ENCODE measurements at places on chromosomes 13 and 19. TPM values are rescaled to one million over a fixed set of nuclear protein-coding genes. Genes with fewer than 3 reads are reported as not detected.
A peak's percentile ranks its signal among the peaks of the same experiment; 100 is the strongest.

Gene PLK5
- not detected for total RNA-seq

Gene ZNF534
- total RNA-seq = 0.30 TPM

- H3K36me3 ChIP-seq = no peaks in the 10 kb centered on the region
- H3K27ac ChIP-seq = peak overlapping the region; percentile 81
- no peak for DNase-seq
- no peak overlapping the region for H3K4me3 ChIP-seq
- peaks cover 20% of the 10 kb centered on the region for H3K4me1 ChIP-seq
- no peaks in the 10 kb centered on the region for H3K27me3 ChIP-seq
Measured at GRCh38 chr13:30737511-30738337, 2.4 kb downstream of the ALOX5AP start.

Gene MIR17HG
- 4.5 TPM for total RNA-seq

- no peak for DNase-seq
- H3K27ac ChIP-seq = no peak overlapping the region
- no peak overlapping the region for H3K4me3 ChIP-seq
- H3K36me3 ChIP-seq = no peaks in the 10 kb centered on the region
- H3K27me3 ChIP-seq = no peaks in the 10 kb centered on the region
Measured at GRCh38 chr13:50574731-50575130, 268.8 kb downstream of the DLEU7 start.

DNA sequence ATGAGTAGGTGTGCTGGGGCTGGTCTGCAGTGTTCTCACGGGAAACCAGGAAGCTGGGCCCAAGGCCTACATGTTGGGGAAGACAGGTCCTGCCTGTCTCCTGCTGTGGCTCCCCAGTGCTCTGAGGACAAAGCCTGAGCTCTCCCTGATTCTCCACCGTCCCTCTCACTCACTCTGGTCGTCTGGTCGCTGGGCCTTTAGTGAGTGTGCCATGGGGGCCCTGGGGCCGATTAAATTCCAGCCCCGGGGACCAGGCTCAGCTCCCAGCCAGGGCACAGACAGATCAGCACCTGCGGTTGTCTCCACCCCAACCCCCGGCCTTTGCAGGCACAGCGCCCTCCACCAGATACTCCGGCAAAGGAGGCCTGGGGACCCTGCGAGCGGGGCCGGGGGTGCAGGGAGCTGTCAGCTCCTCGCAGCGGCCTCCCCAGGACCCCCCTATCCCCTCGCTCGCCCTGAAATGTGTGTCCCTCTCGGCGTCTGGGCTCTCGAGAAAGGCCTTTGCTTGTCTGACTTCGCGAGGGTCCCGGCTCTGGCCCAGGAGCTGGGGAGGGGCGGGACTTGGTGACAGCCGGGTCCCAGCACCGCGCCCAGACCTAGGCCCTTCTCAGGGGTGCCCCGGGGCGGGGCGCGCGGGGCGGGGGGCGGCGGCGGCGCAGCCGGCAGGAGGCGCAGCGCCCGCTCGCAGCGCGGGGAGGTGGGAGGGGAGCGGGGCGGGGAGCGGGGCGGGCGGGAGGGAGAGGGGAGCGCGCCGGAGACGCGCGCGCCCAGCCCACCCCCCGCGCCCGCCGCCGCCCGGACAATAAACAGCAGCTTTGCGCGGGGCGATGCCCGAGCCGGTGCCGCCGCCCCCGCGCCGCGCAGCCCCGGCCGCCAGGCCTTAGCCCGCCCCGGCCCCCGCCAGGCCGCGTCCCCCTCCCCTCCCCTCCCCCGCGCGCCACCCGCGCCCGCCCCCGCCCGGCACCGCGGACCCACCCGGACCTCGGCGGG lies at the start of gene PALM:
TSS of gene PALM (plus strand) at position 782 of the 990 bp plus-strand sequence. CDS start 212 bp downstream, outside the sequence.
- H3K27ac ChIP-seq = peak within 1 kb of the TSS; percentile 87
- H3K36me3 ChIP-seq = no peaks in the 10 kb centered on the region
- H3K4me1 ChIP-seq = peaks cover 20% of the 10 kb centered on the region

- H3K27ac ChIP-seq = peak overlapping the region; percentile 90
- DNase-seq = peak; percentile 78
- H3K4me3 ChIP-seq = peak overlapping the region; percentile 68
- H3K36me3 ChIP-seq = no peaks in the 10 kb centered on the region
- no peaks in the 10 kb centered on the region for H3K27me3 ChIP-seq
- peaks cover 67% of the 10 kb centered on the region for H3K4me1 ChIP-seq
Measured at GRCh38 chr19:1064661-1065605, 2.0 kb upstream of the ARHGAP45 start.

Gene PLD3
- total RNA-seq = 257 TPM

Gene ATXN8OS
- not detected for total RNA-seq

Gene ZNF547
- 3.2 TPM for total RNA-seq

DNA sequence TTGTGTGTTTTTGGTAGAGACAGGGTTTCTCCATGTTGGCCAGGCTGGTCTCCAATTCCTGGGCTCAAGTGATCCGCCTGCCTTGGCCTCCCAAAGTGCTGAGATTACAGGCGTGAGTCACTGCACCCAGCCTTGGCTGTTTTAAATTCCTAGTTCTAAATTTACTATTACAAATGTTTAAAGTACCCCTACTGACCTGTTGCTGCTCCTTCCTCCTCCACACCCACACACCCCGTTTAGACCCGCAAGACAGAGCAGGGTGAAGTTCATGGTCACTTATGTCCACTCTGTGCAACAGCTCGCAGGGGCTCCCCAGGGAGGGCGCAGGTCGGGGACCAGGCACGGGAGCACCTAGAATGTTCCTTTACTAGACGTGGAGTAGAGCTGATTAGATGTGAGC lies 28.7 kb downstream of the TMEM161A start:
- H3K27me3 ChIP-seq = no peaks in the 10 kb centered on the region
- no peaks in the 10 kb centered on the region for H3K36me3 ChIP-seq
- no peak overlapping the region for H3K27ac ChIP-seq
- peaks cover 23% of the 10 kb centered on the region for H3K4me1 ChIP-seq
- H3K4me3 ChIP-seq = no peak overlapping the region

GRCh38 chr13:70162141-70162540 lies 53.9 kb upstream of the KLHL1 start:
- no peak overlapping the region for H3K27ac ChIP-seq
- no peaks in the 10 kb centered on the region for H3K4me1 ChIP-seq
- H3K4me3 ChIP-seq = no peak overlapping the region
- no peak for DNase-seq

Gene RNF17
- total RNA-seq = 1.9 TPM

GRCh38 chr19:50843205-50843604 lies 9.8 kb upstream of the KLK15 start:
- H3K4me3 ChIP-seq = no peak overlapping the region
- no peaks in the 10 kb centered on the region for H3K4me1 ChIP-seq
- no peak for DNase-seq
- no peak overlapping the region for H3K27ac ChIP-seq

- no peak overlapping the region for H3K4me3 ChIP-seq
- no peaks in the 10 kb centered on the region for H3K4me1 ChIP-seq
- peaks cover 8% of the 10 kb centered on the region for H3K27me3 ChIP-seq
Measured at GRCh38 chr19:15913384-15913783, 15.5 kb upstream of the CYP4F2 start.

- H3K27me3 ChIP-seq = no peaks in the 10 kb centered on the region
- DNase-seq = no peak
- H3K27ac ChIP-seq = no peak overlapping the region
- H3K4me3 ChIP-seq = peak overlapping the region; percentile 28
Measured at GRCh38 chr19:12885749-12886650, 1.0 kb downstream of the KLF1 start.

Measured in upper lobe of left lung (tissue), 6 donors.